ENCODE measurements at places on chromosomes 12 and 14.

GRCh38 chr12:57385586-57385985, 45.3 kb downstream of the R3HDM2 start:
- DNase-seq, result no peak

- no peak for DNase-seq
These were observed 1072.8 kb upstream of the TMEM132C start for GRCh38 chr12:127194176-127194575.

GRCh38 chr12:91704446-91704845, 441.2 kb downstream of the BTG1 start:
- DNase-seq, result no peak

GRCh38 chr14:85093631-85094330, 436.2 kb upstream of the FLRT2 start:
- DNase-seq, result no peak

GRCh38 chr12:3671330-3672112, 81.4 kb downstream of the CRACR2A start:
- DNase-seq, result no peak

- DNase-seq, result no peak
These were observed 182.2 kb downstream of the KITLG start for GRCh38 chr12:88398031-88398430.

DNA sequence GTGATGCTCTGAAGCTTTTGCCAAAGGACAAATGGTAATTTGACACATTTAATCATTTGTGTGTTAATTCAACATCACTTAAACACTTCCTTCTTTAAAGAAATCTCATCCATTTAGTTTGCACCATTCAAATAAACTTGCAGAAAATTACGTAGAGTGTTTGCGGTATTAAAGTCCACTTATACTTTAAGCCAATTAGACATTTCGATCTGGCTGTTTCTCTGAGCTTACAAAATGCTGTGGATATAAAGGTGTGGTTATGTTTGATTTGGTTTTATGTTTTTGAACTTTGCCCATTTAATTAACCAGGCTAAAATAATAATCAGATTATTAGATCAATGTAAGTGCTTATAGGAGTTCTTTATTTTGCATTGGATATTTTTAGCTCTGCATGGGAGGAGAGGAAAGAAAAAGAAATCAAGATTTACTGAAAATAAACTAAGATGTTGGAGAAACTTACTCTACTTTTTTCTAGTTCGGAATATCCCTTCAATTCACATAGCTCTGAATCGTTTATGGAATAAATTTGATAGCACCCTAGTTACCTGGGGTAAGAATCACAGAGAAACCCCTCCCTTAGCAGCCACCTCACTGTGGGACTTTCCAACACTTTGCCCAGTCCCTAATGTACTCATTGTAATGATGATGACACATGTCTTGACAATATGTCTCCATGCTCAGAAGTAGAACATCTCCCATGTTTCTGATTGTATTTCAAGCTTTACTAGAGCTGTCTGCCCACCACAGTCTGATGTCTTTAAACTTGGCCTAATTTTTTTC, 268.0 kb downstream of the BTG1 start:
- DNase-seq, result peak; percentile 33

- DNase-seq, result no peak
These were observed 177.1 kb upstream of the SLC38A2 start for GRCh38 chr12:46549527-46550265.

DNA sequence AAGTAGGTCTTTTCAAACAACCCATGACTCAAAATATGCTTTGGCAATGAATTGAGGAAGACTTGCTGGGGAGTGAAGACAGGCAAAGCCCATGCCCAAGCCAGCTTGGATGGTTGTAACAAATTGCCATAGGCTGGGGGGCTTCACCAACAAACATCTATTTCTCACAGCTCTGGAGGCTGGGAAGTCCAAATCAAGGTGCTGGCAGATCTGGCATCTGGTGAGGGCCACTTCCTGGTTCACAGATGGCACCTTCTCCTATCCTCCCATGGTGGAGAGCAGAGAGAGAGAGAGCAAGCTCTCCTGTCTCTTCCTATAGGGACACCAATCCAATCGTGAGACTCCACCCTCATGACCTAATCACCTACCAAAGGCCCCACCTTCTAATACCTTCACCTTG, 11.3 kb downstream of the DNAH10 start:
- no peak for DNase-seq

DNA sequence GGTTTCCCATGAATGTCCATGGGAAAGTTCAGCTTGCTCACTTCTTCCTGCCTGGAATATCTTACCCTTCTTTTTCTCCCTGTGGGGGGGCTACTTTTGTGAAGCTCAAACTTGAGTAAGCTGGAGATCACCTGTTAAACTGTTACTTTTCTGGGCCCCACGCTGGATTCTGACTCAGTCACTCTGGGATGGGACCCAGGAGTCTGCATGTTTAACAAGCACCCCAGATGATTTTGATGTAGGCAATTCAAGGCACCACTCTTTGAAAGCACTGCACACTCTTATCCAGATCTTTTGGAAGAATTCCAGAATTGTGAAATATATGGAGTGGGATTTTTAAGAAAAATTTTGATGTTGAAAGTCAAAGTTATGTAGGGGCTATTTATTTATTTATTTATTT, 46.3 kb upstream of the IGF1 start:
- DNase-seq, result no peak

DNA sequence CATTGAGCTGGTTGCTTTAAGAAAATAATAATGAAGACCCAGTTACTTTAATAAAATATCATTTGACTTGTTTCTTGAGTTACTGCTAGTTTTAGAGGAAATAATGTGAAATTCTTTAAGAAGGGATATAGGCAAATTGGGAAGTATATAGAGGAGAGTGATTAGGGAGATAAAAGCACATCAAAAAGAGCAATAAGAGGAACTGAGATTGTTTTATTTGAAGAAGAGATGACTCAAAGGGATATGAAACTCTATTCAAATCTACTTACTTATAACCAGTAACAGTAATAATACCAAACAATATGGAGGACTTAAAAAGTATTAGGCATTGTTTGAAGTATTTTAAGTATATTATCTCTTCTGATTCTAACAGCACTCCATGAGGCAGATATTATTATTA, 37.1 kb downstream of the LRRK2 start:
- no peak for DNase-seq

DNA sequence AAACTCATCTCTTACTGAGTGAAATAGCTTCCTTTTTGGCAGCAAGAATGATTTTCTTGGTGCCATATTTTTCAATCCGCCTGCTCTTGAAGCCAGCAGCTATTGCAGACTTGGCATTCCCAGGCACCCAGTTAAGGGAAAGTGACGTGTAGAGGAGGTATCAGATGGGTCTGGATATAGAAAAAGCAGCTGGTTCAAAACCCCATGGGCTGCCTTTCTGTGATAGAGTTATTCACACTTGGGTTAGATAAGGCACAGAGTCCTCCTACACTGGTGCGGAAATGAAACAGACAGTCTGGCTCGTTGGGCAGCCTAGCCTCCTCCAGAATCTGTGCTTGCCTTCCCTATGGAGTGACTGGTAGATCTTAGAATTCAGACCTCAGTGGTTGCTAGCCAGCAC, 62.2 kb downstream of the PTPN11 start:
- no peak for DNase-seq

GRCh38 chr12:116066381-116067230, 210.9 kb downstream of the MED13L start:
- peak; percentile 28 for DNase-seq

DNA sequence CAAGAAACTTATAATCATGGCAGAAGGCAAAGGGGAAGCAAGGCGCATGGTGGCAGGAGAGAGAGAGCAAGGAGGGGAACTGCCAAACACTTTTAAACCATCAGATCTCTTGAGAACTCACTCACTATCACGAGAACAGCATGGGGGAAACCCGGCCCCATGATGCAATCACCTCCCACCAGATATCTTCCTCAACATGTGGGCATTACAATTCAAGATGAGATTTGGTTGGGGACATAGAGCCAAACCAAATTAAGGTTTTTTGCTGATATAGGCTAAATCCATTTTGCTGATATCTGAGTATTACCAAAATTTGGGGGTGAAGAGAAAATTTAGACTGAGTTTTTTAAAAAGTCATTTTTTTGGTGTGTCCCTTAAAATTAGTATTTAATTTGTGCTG, 54.9 kb upstream of the TMX1 start:
- DNase-seq, result no peak

Measured in activated T-helper 9 cell treated with anti-CD3 and anti-CD28 coated beads, Interleukin-2, amount 50 U/mL, for 16 hours (primary cell).